ENCODE measurements at places on chromosomes 1 and 21.

GRCh38 chr1:208934933-208935332 is 648.6 kb upstream of the CAMK1G start:
- no peak for DNase-seq

DNA sequence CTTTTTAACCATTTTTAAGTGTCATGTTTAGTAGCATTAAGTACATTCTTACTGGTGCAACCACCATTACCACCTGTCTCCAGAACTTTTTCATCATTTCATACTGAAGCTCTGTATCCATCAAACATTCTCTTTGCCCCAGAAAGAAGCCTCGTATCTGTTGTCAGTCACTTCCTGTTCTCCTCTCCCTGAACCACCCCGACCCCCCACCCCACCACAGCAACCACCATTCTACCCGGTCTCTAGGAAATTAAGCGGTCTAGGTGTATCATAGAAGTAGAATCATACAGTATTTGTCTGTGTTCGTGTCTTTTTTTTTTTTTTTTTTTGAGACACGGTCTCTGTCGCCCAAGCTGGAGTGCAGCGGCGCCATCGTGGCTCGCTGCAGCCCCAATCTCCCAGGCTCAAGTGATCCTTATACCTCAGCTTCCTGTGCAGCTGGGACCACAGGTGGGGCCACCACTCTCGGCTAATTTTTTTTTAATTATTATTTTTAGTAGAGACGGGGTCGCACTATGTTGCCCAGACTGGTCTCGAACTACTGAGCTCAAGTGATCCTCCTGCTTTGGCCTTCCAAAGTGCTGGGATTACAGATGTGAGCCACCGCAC is 23.7 kb upstream of the EPHA8 start:
- DNase-seq = no peak

DNA sequence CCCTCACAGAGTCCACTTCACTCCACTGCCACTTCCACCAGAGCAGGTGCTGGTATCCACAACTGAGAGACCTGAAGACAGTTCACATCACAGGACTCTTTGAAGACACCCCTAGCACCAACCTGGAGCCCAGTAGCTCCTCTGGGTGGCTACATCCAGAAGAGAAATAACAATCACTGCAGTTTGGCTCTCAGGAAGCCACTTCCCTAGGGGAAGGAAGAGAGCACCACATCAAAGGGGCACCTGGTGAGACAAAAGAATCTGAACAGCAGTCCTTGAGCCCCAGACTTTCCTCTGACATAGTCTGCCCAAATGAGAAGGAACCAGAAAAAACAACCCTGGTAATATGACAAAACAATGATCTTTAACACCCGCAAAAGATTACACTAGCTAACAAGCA is 113.2 kb downstream of the TENT5C start:
- DNase-seq = no peak

GRCh38 chr1:61740751-61741700 is 1.3 kb upstream of the PATJ start:
- DNase-seq = no peak

DNA sequence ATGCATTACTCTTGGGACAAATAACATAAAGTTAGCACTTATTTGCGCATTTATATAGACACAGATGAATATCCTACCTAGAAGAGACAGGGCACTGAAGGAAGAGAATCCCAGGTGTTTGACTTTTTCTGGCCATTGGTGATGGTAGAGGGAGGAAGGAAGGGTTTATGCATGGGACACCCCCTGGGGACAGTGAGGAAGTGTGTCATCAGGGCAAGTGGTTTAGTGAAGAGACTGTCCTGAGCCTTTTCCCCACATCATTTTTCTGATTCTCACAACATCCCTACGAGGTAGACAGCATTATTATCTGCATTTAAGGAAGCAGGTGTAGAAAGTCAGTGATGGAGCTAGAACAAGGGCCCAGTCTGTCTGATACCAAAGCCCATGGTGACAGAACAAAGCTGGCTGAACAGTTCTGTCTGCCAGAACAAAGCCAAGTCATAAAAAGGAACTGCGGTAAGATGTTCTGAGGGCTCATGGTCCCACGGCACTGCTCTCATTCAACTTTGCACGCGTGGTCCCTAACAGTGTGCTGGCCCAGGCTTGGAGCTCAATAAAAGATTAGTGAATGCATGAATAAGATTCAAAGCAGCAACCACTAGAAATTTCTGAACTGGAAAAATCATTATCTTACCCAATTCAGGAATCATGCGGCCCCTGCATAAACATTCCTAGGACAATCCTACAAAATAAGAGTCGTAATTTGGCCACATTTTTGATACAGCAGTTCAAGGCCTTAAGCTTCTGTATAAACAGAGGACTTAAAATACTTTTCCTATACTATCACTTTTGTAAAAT is 12.2 kb upstream of the CDC42BPA start:
- no peak for DNase-seq

DNA sequence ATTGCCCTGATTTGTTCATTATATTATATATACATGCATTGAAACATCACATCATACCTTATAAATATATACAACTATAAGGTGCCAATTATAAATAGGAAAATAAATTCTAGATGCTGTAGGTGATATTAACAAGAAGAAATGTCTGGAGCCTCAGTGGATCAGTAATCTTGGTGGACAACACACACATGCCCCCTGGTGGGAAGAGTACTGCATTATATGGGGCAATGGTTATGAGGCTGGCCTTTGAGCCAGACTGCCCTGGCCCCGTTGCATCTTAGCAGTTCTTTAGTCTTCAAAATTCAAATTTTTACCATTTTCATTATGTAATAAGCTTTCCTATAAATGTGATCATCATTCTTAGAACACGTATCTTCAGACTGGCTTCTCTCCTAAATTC is 335.0 kb upstream of the GREM2 start:
- peak; percentile 61 for DNase-seq

GRCh38 chr1:40257313-40257687 is 736 bp upstream of the ZMPSTE24 start:
- DNase-seq = no peak

- no peak for DNase-seq
These were observed 53.9 kb downstream of the EDN2 start for GRCh38 chr1:41430582-41430981.

DNA sequence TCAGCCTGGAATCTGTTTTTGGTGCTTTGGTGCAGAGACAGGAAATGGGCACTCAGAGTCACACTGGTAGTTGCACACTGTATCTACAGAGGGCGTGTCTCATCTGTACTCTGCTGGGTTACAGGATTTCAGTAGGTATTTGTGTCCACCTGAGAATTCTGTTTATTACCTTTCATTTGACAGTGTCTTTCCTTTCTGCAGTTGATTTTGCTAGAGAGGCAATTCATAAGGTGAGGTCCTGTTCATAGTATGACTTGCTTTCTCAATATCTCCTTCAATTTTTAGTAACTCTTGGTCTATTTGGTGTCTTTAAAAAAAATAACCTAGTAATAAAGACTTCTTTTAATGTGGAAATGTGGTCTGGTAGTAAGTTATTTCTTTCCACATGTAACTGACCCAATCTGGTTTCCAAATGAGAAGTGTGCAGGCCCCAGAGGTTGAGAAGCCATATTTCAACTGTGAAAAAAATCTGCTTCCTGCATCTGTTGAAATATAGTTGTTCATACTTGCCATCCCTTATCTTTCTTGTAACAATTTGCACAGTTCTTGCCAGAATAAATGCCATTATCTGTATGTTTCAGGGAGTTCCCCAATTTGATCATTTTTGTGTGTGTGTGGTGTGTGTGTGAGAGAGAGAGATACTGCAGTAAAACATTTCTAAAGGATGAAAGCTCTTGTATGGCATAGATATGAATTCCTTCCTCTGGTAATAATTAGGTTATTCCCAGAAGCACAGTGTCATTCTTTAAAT is 78.4 kb upstream of the DNAJC6 start:
- no peak for DNase-seq

DNA sequence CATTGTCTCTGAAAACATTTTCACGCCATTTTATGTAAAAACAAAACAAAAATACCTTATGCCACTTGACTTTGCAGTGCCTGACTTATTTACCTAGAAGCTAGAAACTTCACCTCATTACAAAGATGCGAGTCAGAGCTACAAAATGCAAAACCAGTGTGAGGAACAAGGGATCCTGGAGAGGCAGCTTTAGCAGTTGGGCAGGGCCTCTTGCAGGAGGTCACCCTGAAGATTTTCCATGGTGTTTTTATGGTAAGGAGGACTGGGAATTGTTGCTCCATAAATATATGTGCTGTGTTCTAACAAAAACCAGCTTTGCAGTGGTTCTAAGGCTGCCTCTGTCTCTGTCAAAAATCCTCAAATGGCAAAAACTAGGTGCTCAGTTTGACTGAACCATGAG is 36.4 kb upstream of the TARBP1 start:
- peak; percentile 64 for DNase-seq

- no peak for DNase-seq
These were observed 631.1 kb upstream of the NR5A2 start for GRCh38 chr1:199396456-199396855.

DNA sequence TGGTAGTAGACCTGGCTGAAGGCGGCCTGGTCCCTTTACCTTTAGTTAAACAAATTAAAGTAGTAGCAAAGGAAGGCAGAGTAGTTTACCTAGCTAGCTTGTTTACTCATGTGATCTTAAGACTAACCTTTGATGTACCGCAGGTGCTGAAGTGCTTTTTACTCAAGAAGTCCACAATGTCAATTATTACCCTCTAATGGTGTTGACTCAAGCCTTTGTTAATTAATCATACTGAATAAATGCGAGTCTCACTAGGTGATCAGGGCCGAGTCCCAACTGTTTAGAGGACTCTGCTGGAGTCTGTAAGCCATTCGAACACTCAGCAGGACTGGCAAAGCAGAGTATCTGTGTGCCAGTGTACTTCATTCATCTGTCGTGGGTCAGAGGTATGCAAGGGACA is 381.1 kb upstream of the NCAM2 start:
- DNase-seq = no peak

GRCh38 chr1:119159111-119159510 is 18.7 kb upstream of the WARS2 start:
- DNase-seq = peak; percentile 94

GRCh38 chr1:172375211-172375631 is 45.3 kb upstream of the C1orf105 start:
- no peak for DNase-seq

- DNase-seq = no peak
These were observed 43.6 kb upstream of the DPH5 start for GRCh38 chr1:101069158-101069557.

- peak; percentile 46 for DNase-seq
These were observed 3.7 kb downstream of the TCHH start for GRCh38 chr1:152111515-152111968.

DNA sequence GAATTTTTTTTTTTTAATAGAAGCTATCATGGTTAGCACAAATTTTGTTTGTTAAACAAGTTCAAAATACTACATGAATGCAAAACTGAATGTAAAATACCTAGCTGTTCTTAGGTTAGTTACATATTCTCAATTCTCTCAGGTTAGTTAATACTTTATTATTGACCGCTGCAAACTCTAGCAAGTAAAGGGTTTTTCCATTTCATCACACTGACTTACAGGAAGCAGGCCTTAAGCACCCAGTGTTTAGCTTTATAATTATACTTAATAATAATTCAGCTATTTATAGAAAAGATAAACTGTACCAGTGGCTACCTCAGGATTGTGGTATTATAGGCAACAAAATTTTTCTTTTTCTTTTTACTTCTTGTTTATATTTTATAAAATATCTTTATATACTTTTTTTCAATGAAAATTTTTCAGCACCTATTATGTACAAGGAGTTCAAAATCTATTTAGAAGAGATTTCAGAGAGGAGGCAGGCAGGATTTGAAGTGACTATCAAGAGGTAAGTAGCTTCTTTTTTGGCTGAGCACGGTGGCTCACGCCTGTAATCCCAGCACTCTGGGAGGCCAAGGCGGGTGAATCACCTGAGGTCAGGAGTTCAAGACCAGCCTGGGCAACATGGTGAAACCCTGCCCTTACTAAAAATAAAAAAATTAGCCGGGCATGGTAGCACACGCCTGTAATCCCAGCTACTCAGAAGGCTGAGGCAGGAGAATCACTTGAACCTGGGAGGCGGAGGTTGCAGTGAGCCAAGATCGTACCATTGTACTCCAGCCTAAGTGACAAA is 17.9 kb downstream of the PLPP3 start:
- DNase-seq = no peak

DNA sequence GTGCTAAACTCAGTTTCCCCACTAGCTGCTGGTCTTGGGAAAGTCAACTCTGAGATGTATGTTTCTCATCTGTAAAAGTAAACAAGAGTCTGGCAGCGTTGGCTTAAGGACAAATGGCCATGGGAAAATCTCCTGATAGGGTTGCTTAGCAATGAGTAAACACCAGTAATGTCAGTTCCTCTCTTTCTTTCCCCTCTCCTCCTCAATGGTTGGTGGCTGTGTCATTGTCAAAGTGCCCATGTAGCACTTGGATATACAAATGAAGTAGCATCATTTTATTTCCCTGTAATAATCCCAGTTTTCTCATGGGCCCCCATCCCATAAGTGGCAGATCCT is 2.2 kb upstream of the FYB2 start:
- DNase-seq = no peak

GRCh38 chr1:116988248-116988647 is 13.3 kb upstream of the CD101 start:
- peak; percentile 30 for DNase-seq

- no peak for DNase-seq
These were observed 31.3 kb downstream of the OLFML3 start for GRCh38 chr1:114010433-114011184.

- peak; percentile 50 for DNase-seq
These were observed 253.1 kb downstream of the OMA1 start for GRCh38 chr1:58293388-58293787.

GRCh38 chr1:54875000-54875399 is 12.0 kb downstream of the DHCR24 start:
- no peak for DNase-seq

DNA sequence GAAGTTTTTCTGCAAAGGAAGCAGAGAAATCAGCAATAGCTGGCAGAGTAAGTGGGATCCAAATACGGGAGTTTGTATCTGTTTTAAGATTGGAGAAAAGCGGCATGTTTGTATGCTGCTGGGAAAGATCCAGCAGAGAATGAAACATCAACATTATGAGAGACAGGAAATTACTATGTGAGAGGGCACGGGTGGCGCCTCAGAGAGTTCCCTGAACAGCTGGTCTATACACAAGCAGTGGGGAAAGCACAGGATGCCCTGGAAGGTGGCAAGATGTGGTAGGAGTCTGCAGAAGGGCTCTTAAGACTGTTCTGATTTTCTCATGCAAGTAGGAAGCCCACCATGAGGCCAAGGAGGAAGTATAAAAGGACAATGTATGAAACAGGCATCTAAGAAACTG is 130.4 kb downstream of the RERE start:
- no peak for DNase-seq

DNA sequence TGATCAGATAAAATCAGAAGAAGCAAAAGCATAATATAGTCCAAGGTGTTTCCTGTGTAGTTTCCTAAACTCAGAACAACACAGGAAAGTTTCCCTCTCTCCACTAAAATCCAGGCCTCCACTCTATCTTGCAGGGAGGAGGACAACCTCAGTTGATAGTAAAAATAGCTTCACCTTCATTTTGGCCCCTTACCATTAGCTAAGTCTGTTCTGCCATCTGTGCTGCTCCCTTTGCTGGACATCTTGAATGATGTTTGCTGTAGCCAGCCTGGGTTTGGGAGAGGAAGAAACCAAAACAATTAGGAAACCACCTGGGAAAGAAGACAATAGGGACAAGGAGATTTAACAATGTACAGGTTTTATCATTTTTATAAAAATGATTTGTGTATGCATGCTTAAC is 18.6 kb downstream of the DCAF8 start:
- DNase-seq = no peak
